T-helper 2 cell treated with Interferon-gamma antibody and Interleukin-4, amounts not matched to agents 5 μg/mL and 100 μg/mL, for 36 hours (primary cell): ENCODE measurements at places on chromosomes 6 and 20.

DNA sequence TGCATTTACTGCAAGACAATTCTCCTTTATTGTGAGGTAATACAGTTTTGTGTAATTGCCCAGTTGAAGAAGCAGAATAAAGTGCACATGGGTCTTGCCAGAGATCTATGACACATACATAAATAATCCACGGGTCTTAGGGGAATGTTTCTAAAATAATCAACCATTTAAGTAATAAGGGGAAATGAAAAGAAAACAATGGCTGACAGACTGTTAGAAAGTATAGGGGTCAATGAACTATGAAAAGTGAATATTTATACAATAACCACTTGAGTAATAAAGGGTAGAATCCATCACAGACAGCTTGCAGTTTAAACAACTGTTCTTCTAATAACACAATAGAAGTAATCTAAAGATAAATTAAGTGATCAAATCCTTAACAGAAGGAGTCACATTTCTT, 477.2 kb downstream of the EYS start:
- no peaks in the 10 kb centered on the region for H3K4me1 ChIP-seq
- no peaks in the 10 kb centered on the region for H3K27me3 ChIP-seq
- no peak overlapping the region for H3K27ac ChIP-seq
- no peak for DNase-seq

- H3K4me3 ChIP-seq, result no peak overlapping the region
- H3K4me1 ChIP-seq, result no peaks in the 10 kb centered on the region
- no peak overlapping the region for H3K27ac ChIP-seq
- DNase-seq, result no peak
- H3K27me3 ChIP-seq, result no peaks in the 10 kb centered on the region
- H3K36me3 ChIP-seq, result no peaks in the 10 kb centered on the region
Measured at GRCh38 chr6:167920165-167920564, 77.3 kb upstream of the KIF25 start.

GRCh38 chr6:166488076-166488685, 98.3 kb downstream of the RAMACL start:
- H3K4me1 ChIP-seq, result peaks cover 14% of the 10 kb centered on the region
- peak; percentile 67 for DNase-seq
- no peaks in the 10 kb centered on the region for H3K27me3 ChIP-seq
- peak overlapping the region; percentile 93 for H3K27ac ChIP-seq
- H3K36me3 ChIP-seq, result peaks cover 16% of the 10 kb centered on the region

GRCh38 chr6:5809450-5809849, 197.3 kb downstream of the NRN1 start:
- peaks cover 13% of the 10 kb centered on the region for H3K4me1 ChIP-seq
- no peak overlapping the region for H3K27ac ChIP-seq
- H3K36me3 ChIP-seq, result no peaks in the 10 kb centered on the region
- H3K27me3 ChIP-seq, result peaks cover 6% of the 10 kb centered on the region

- H3K36me3 ChIP-seq, result no peaks in the 10 kb centered on the region
- H3K27ac ChIP-seq, result no peak overlapping the region
- no peak for DNase-seq
- H3K4me1 ChIP-seq, result no peaks in the 10 kb centered on the region
- H3K27me3 ChIP-seq, result no peaks in the 10 kb centered on the region
- no peak overlapping the region for H3K4me3 ChIP-seq
Measured at GRCh38 chr6:34061348-34061747, 84.5 kb downstream of the GRM4 start.

- no peaks in the 10 kb centered on the region for H3K4me1 ChIP-seq
- no peaks in the 10 kb centered on the region for H3K36me3 ChIP-seq
- H3K27ac ChIP-seq, result no peak overlapping the region
- no peaks in the 10 kb centered on the region for H3K27me3 ChIP-seq
- H3K4me3 ChIP-seq, result no peak overlapping the region
Measured at GRCh38 chr20:24519476-24519875, 50.0 kb downstream of the SYNDIG1 start.

DNA sequence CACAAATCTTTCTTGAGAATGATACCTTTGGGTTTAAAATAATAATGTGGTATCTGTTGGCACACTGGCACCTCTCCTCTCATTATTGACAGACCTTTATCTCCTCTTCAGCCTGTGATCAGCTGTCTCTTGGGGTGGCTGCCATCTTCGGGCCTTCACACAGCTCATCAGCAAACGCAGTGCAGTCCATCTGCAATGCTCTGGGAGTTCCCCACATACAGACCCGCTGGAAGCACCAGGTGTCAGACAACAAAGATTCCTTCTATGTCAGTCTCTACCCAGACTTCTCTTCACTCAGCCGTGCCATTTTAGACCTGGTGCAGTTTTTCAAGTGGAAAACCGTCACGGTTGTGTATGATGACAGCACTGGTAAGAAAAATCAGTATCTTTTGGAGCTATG, 232.8 kb downstream of the GRIK2 start:
- no peak for DNase-seq

GRCh38 chr20:22288957-22289356, 295.4 kb downstream of the FOXA2 start:
- no peaks in the 10 kb centered on the region for H3K27me3 ChIP-seq
- no peaks in the 10 kb centered on the region for H3K4me1 ChIP-seq
- H3K36me3 ChIP-seq, result no peaks in the 10 kb centered on the region
- no peak for DNase-seq
- H3K4me3 ChIP-seq, result no peak overlapping the region

GRCh38 chr20:13220194-13220903, 725 bp upstream of the ISM1 start:
- H3K4me3 ChIP-seq, result peak overlapping the region; percentile 85
- peaks cover 3% of the 10 kb centered on the region for H3K36me3 ChIP-seq
- peaks cover 12% of the 10 kb centered on the region for H3K4me1 ChIP-seq

DNA sequence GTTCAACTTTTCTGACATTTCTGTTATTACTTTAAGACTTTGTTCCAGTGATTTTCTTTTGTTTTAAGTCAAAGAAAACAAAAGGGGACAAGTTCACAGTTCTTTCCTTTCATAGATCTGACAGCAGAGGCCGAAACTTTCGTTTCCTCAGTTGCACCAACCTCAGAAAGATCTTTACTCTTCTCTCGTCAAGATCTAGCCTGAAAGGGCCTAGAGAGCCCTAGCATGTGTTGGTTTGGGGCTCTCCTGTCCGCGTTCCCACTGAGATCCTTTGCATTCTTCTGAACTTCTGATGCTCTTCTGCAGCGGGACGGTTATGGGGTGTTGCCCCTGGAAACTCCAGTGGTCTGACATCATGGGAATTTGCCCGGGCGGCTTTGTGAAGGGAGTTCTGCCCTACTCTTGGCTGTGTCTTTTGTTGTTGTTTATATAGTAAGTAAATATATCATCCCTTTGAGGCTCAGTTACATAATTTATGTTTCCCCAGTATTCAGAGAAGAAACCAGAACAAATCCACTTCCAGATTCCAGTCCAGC, 129.1 kb downstream of the SASH1 start:
- no peaks in the 10 kb centered on the region for H3K36me3 ChIP-seq
- H3K27me3 ChIP-seq, result peaks cover 4% of the 10 kb centered on the region
- H3K4me3 ChIP-seq, result no peak overlapping the region
- H3K4me1 ChIP-seq, result no peaks in the 10 kb centered on the region
- DNase-seq, result no peak
- H3K27ac ChIP-seq, result no peak overlapping the region

DNA sequence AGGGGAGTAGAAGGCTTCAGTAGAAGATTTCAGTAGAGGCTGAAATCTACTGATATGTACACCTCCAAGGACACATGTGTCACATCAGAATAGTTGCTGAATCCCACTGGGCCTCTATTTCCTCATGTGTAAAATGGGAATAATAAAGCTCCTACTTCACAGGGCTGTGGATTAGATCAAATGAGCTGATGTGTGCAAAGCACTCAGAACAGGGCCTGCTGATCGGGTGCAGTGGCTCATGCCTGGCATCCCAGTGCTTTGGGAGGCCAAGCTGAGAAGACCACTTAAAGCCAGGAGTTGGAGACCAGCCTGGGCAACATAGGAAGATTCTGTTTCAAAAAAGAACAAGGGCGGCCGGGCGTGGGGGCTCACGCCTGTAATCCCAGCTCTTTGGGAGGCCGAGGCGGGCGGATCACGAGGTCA, 8.1 kb upstream of the AP5S1 start:
- peak overlapping the region; percentile 82 for H3K4me3 ChIP-seq
- peak overlapping the region; percentile 99 for H3K27ac ChIP-seq
- peaks cover 23% of the 10 kb centered on the region for H3K36me3 ChIP-seq
- DNase-seq, result no peak

- no peaks in the 10 kb centered on the region for H3K27me3 ChIP-seq
- H3K27ac ChIP-seq, result no peak overlapping the region
- no peak overlapping the region for H3K4me3 ChIP-seq
- no peak for DNase-seq
Measured at GRCh38 chr6:170062915-170063241, 228.0 kb downstream of the DLL1 start.

GRCh38 chr6:21922086-21922485, 328.5 kb downstream of the SOX4 start:
- H3K4me3 ChIP-seq, result no peak overlapping the region
- H3K4me1 ChIP-seq, result peaks cover 26% of the 10 kb centered on the region

DNA sequence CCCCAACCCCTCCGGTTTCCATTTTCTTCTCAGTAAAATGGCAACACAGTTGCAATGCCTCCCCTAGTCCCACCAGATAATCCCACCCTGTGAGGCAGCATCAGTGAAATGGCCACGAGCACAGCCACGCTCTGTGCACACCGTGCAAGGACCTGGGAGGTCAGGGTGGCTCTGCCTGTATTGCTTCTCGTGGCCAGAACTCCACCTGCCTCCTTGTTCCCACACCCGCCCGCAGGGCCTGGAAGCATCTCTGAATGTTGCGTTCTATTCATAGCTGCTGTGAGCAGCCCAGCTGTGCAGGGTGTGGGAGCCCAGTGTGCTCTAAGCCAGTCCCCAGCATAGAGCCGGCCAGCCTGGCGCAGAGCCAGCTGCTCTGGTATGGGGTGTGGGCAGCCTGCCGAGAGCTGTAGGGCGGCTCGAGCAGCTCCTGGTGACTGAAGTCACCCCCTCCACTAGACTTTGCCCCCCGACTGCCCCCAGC, 161.1 kb downstream of the DLL1 start:
- no peak overlapping the region for H3K27ac ChIP-seq
- no peak overlapping the region for H3K4me3 ChIP-seq
- H3K36me3 ChIP-seq, result no peaks in the 10 kb centered on the region
- H3K27me3 ChIP-seq, result no peaks in the 10 kb centered on the region

DNA sequence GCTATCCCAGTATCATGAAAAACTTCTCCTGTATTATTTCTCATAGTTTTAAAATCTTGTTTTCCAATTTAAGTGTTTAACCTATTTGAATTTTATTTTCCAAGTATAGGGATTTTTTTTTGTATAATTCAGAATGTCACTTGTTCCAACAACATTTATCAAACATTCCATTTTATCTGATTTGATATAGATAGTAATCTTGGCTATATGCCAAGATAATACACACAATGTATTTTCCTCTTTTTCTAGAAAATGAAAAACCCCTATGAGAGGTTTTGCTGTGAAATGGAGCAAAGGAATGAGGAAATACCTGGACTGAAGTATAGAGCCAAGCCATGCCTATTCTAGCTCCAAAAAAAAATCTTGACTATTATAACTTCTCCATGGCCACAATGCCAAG, 628.9 kb downstream of the HTR1B start:
- H3K4me1 ChIP-seq, result no peaks in the 10 kb centered on the region
- H3K27ac ChIP-seq, result no peak overlapping the region
- no peaks in the 10 kb centered on the region for H3K27me3 ChIP-seq
- H3K36me3 ChIP-seq, result no peaks in the 10 kb centered on the region
- no peak for DNase-seq

- no peak for DNase-seq
- H3K27me3 ChIP-seq, result no peaks in the 10 kb centered on the region
- no peaks in the 10 kb centered on the region for H3K36me3 ChIP-seq
- H3K27ac ChIP-seq, result no peak overlapping the region
- H3K4me3 ChIP-seq, result no peak overlapping the region
- peaks cover 3% of the 10 kb centered on the region for H3K4me1 ChIP-seq
Measured at GRCh38 chr6:167470836-167471547, 146.1 kb downstream of the TTLL2 start.

GRCh38 chr20:53872561-53873229, 197.7 kb downstream of the BCAS1 start:
- DNase-seq, result peak; percentile 45
- peaks cover 38% of the 10 kb centered on the region for H3K4me1 ChIP-seq
- H3K4me3 ChIP-seq, result peak overlapping the region; percentile 84
- peak overlapping the region; percentile 95 for H3K27ac ChIP-seq
- no peaks in the 10 kb centered on the region for H3K27me3 ChIP-seq

DNA sequence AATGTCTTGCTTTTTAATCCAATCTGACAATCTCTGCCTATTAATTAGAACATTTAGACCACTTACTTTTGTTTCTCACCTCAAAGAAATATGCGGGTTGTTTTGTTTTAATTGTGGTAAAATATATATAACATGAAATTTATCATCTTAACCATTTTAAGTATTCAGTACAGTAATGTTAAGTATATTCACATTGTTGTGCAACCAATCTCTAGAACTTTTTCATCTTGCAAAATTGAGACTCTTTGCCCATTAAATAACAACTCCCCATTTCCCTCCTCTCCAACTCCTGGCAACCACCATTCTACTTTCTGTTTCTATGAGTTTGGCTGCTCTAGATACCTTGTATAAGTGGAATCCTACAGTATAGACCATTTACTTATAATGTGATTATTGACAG, 13.8 kb upstream of the TCP11 start:
- H3K27me3 ChIP-seq, result peaks cover 19% of the 10 kb centered on the region
- H3K4me3 ChIP-seq, result no peak overlapping the region
- no peak for DNase-seq
- H3K27ac ChIP-seq, result no peak overlapping the region
- peaks cover 5% of the 10 kb centered on the region for H3K4me1 ChIP-seq

- no peaks in the 10 kb centered on the region for H3K27me3 ChIP-seq
- DNase-seq, result no peak
- no peaks in the 10 kb centered on the region for H3K36me3 ChIP-seq
Measured at GRCh38 chr6:148317739-148318138, 24.9 kb upstream of the SASH1 start.

DNA sequence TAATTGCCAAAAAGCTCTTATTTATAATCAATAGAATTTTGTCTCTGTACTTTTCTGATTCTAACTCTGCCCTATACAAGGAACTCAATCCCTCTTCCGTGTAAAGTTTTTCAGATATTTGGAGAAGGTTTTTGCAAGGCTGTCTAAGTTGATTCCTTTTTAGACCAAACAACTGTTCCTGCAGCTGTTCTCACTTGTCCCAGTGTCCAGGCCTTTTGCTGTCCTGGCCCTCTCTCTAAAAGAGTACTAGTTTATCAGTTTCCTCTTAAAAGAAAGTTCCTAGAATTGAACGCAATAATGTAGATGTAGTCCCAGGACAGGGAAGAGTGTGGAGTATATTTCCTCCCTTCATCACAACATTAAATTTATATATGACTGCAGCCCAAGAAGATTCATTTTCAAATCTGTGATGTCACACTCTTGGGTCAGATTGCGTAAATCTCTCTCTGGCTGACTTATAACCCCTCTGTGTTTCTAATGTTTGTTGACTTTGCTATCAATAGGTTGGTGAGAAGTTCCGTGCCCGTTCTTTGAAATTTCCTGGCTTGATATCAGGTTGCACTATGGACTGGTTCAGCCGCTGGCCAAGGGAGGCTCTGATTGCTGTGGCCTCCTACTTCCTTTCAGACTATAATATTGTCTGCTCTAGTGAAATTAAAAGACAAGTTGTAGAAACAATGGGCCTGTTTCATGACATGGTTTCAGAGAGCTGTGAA, 139.4 kb upstream of the GLP1R start:
- H3K27ac ChIP-seq, result no peak overlapping the region
- H3K4me1 ChIP-seq, result no peaks in the 10 kb centered on the region
- no peaks in the 10 kb centered on the region for H3K36me3 ChIP-seq
- no peak for DNase-seq

GRCh38 chr20:460707-461106, 1.6 kb downstream of the TBC1D20 start:
- H3K4me3 ChIP-seq, result peak overlapping the region; percentile 91
- H3K27me3 ChIP-seq, result peaks cover 3% of the 10 kb centered on the region
- no peak for DNase-seq
- peaks cover 10% of the 10 kb centered on the region for H3K36me3 ChIP-seq
- H3K27ac ChIP-seq, result peak overlapping the region; percentile 45
